Activated T-helper 1 cell treated with anti-CD3 and anti-CD28 coated beads, Interleukin-2, amount 50 U/mL, for 16 hours (primary cell): ENCODE measurements at places on chromosomes 13 and 19.

DNA sequence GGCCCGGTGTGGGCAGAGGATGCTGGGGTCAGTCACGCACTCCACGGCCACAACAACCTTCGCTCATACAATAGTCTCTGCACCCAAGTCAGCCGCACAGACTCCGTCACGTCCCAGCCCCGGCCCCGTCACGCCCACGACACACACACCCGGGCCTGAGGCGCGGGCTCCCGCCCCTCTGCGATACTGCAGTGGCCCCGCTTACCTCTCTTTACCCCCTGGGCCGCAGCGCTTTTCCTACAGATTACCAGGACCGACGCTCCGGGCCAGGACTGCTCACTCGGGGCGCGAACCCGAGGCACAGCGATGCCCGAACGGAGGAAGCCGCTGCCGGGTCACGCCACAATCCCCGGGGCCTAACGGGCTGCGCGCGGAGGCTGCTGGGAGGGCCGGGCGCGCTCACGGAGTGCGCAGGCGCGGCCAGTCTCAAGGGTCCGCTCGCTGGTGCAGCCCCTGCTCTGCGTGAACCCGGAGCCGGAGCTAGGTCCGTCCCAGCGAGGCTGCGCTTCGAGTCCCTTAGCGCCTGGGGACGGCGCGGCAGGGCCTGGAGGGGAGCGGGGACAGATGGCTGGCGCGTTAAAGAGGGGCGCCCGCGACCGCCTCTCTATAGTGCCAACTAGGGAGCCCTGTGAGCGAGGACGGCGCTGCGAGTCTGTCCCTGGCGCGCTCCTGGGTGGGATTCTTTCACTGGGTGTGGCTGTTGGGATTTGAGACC, at the start of gene ZFP82:
Gene ZFP82, minus strand, starts transcription at position 358 of the 715 bp plus-strand sequence. CDS start 8,855 bp downstream, outside the sequence.
- peak; percentile 58 for DNase-seq

GRCh38 chr19:11781295-11782057, 14.7 kb downstream of the ZNF441 start:
- DNase-seq: no peak

GRCh38 chr19:50717026-50717723, 2.4 kb downstream of the SHANK1 start:
- DNase-seq: no peak

DNA sequence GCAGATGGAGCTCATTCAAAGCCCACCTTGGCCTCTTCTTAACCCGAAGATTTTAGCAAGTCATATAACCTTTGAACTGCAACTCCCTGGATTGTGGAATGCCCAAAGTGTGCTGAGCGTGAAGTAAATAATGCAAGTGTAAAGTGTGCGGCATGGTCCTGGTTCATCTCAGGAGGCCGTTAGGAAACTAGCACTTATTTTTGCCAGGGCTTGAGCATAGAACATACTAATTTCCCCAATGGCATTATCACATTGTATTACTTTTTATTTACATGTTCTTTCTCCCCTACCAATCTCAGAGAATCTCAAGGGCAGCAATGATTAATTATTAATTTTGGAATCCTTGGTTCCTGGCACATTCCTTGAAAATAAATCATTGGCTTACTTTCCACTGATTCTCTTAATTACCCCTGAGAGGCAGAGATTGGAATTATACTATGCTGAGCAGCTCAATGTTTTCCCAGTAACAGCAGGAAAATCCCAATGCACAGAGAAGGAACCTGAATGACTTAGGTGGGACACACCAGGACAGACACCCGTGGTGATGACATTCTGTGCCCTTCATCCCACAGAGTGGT, 128.8 kb upstream of the GJB6 start:
- no peak for DNase-seq

- no peak for DNase-seq
Observed at GRCh38 chr19:7224995-7225394, 69.2 kb downstream of the INSR start.

- no peak for DNase-seq
Observed at GRCh38 chr13:96999091-96999490, 4.8 kb upstream of the OXGR1 start.

- no peak for DNase-seq
Observed at GRCh38 chr13:49638030-49638743, 9.9 kb downstream of the ARL11 start.

DNA sequence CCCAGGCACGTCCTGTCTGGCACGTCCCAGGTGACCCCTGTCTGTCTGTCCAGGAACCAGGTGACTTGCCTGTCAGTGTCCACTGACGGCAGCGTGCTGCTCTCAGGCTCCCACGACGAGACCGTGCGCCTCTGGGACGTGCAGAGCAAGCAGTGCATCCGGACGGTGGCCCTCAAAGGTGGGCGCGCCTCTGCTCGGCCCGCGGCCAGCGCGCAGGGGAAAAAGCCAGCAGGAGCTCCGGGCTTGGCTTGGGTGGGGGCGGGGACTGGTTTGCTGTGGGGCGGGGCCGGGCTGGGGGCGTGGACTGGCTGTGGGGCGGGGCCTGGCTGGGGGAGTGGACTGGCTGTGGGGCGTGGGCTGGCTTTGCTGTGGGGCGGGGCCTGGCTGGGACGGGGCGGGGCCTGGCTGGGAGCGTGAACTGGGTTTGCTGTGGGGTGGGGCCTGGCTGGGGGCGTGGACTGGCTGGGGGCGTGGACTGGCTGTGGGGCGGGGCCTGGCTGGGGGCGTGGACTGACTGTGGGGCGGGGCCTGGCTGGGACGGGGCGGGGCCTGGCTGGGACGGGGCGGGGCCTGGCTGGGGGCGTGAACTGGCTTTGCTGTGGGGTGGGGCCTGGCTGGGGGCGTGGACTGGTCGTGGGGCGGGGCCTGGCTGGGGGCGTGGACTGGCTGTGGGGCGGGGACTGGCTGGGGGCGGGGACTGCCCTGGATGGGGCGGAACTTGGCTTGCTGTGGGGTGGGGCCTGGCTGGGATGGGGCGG, 7.2 kb downstream of the WDR18 start:
- no peak for DNase-seq

GRCh38 chr13:39565036-39565949, 37.7 kb downstream of the LHFPL6 start:
- no peak for DNase-seq

DNA sequence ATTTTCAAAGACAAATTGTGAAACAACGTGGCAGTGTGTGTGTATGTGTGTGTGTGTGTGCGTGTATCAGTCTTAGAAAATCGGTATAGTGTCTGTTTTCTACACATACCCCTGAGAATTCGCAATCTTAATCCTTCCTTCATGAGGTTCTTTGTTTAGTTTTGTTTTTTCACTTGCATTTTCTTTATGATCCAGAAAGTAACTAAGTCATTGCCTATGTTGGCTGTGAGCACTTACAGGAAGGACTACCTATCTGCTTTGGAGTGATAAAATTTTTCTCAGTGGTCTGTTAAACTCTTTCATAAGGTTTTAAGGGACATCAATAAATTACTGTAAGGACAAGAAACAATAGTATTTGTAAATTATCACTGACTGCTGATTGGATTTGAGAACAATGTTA, 1587.1 kb downstream of the PCDH9 start:
- DNase-seq: no peak

- no peak for DNase-seq
Observed at GRCh38 chr13:42574435-42575311, 721 bp downstream of the TNFSF11 start.

GRCh38 chr19:18317961-18318800, 4.7 kb downstream of the LSM4 start:
- no peak for DNase-seq

DNA sequence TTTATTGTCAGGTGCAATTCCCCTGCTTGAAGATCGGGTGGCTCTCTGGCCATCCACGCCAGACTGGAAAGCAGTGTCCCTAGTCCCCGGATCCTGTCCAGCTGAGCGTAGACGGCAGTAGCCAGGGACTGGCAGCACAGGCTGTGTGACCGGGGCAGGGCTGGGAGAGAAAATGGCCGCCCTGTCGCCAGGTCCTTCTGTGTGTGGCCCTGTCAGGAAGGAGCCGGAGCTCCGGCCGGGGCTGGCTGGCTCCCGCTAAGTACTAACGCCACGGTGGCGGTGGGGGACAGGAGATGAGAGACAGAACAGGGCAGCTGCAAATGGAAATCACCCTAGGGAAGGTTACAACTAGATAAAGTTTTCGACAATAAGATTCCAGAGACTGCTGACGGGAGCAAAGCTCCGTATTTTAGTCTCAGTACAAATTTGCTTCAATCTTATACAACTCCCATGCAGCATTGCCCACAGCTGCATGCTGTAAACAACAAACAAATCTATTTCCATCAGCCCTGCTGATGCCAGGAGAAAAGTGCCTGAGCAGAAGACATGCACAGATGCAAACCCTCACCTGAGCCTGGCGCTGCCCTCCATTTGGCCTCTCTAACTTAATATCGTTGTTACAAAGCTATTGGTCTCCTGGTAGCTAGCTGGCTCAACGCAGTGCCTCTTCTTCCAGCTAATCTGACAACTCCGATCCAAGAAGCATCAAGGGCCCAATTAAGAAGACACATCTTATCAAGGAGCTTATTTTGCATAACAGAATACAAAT, 253.0 kb downstream of the TSHZ3 start:
- DNase-seq: no peak

GRCh38 chr19:11181488-11181887, 15.9 kb downstream of the KANK2 start:
- no peak for DNase-seq
